GM12891 (cell line): ENCODE measurements at places on chromosomes 12 and 14.
A peak's percentile ranks its signal among the peaks of the same experiment; 100 is the strongest.

DNA sequence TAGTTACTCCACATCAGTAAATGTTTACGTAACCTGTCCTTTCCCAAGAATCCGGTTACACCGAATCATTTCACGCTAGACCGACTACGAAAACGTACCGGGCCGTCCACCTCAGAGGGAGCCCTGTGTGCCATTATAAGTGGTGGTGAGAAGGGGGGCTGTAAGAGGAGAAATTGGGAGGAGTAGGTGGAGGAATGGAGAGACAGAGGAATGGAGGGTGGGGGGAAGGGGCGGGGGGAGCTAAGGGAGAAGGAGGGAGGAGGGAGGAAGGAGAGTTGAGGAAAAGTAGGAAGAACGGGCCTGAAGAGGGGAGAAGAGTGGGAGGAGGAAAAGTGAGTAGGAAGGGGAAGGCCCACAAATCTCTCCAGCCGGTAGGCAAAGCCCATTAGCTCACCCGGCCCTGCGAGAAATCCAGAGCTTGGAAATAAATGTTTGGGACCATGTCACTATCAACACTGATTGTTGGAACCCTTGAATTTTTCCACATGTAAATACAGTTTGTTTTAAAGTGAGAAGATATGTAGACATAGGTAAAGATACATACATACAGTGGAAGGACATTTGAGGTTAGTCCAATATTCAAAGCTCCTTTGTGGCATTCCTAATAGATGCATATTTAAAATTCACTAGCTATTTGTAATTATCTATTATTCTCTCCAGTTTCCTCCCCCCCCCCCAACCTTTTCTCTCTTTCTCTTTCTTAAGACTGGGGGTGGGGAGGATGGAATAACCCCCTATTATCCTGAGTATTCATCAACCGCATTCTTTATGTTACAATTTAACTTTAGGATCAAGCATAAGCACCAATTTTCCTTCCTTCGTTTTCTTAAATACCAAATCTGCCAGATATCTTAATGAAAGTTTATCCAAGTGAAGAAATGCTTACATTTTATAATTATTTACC is 2.1 kb upstream of the FOXG1 start:
- DNase-seq, result no peak

GRCh38 chr14:75711105-75711795 is 50.2 kb downstream of the TTLL5 start:
- peak; percentile 14 for DNase-seq

GRCh38 chr12:106885026-106885425 is 70.7 kb upstream of the TMEM263 start:
- DNase-seq, result no peak

DNA sequence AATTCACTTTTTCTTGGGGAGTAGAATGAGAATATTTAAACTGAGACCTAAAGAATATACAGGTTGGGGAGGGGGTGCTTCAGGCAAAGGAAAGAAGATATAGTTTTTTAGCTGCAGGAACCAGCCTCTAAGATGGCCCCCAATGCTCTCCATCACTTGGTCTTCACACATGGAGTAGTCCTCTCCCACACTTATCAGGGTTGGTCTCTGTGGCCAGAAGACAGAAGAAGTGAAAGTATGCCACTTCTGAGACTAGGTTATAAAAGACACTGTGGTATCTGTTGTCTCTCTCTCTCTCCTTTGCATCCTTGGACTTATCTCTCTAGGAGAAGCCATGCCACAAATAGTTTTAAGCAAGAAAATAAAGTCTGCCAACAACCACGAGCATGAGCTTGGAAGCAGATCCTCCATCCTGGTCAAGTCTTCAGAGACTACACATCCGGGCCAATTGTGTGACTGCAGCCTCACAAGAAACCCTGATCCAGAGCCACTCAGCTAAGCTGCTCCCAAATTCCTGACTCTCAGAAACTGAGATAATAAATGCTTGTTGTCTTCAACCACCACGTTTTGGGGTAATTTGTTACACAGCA is 18.0 kb downstream of the PUS7L start:
- DNase-seq, result no peak

GRCh38 chr14:50615056-50615455 is 53.0 kb downstream of the SAV1 start:
- no peak for DNase-seq

- no peak for DNase-seq
Observed at GRCh38 chr12:513446-513845, 53.7 kb downstream of the B4GALNT3 start.

GRCh38 chr14:42854061-42854460 is 1247.4 kb downstream of the LRFN5 start:
- no peak for DNase-seq

DNA sequence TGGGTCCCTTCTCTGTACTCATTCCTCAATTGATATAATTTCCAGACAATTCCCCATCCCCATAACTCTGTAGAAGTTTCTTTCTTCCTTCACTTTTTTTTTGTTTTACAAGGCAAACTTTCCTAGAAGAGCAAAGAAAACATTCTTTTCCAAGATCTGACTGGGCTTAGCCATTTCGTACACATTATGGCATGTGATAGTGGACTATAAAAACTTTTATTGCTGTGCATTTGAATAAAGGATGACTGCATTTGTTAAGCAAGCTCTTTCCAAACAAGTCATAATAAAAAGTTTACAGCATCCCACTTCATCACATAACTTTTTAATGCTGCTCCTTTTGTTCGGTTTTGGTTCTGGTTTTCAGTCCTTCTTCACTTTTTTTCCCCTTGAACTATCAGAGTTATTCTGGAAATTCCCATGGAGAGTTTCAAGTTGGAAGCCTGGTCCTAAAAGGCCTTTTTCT is 231.0 kb upstream of the HMGA2 start:
- no peak for DNase-seq

DNA sequence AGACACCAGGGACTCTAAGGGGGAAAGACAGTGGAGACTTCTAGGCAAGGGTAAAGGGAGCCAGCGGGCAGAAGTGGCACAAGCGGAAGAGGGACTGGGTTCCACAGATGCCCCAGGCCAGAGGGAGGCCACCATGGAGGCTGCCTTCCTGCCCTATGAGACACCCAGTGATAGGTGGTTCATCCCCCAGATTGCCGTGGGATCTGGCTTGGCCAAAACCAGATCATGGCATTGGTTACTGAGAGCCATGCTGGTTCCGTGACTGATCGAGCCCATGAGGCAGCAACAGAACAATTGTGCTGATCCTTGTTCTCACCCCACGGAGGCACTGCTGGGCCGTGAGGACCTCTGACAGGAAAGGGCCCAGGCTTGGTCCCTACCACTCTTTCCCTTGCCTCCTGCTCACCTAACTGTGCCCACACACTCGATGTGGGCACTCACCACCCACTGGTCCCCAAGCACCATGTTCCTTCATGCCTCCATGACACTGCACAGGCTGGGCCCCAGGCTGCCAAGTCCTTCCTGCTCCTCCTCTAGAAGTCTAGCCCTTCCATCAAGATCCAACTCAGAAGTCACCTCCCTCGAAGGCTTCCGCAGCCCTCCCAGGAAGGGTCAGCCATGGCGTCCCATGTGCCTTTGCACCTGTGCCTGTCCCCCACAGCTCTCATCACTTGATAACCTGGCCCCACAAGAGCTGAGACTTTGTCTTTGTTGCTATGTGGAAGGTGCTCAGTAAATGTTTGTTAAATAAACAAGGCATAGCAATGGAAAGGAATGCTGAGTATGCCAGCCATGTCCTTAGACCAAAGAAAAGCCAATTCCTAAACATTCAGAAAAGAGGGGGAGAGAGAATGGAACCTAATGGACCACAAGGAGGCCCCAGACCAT is 7.3 kb downstream of the KRT79 start:
- no peak for DNase-seq

GRCh38 chr12:6080149-6081045 is 44.1 kb downstream of the VWF start:
- no peak for DNase-seq

DNA sequence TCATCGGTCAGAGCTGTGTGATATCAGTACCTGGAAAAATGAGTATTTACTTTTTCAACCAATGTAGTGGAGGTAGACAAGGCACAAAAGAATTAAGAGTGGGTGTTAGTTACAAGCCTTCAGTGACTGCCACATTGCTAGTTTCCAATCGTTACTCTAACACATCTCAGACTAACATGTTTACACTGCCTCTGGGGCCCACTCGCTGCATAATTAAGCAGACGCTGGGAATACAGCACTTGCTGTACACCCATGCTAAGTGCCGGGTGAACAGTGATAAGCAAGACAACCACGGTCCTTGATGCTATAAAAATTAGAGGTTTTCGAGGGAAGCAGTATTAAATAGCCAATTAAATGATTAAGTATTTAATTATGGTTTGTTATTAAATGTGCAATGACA is 1147.6 kb downstream of the AACS start:
- no peak for DNase-seq

DNA sequence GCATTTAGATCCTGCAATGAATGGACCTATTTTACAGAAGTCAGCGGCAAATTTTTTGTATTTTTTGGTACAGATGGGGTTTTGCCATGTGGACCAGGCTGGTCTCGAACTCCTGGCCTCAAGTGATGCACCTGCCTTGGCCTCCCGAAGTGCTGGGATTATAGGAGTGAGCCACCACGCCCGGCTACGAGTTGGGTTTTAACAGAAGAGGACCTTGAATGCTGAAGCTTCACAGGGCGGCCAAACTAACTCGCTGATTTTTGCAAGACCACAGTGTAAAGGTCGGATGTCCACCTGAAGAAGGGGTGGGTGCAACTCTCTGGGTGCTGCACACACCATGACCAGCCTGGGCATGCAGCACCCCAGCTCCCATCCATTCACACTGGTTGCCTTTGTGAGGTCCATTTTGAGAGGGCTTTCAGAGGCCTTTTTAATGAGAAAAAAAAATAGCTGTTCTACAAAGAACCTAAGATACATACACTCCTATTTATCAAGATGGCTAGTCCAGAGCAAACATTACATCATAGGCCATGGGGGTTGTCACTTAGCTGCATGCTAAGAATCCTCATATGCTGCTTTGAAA is 21.6 kb upstream of the CDK2AP1 start:
- no peak for DNase-seq

- no peak for DNase-seq
Observed at GRCh38 chr14:53278602-53279506, 125.7 kb upstream of the DDHD1 start.

DNA sequence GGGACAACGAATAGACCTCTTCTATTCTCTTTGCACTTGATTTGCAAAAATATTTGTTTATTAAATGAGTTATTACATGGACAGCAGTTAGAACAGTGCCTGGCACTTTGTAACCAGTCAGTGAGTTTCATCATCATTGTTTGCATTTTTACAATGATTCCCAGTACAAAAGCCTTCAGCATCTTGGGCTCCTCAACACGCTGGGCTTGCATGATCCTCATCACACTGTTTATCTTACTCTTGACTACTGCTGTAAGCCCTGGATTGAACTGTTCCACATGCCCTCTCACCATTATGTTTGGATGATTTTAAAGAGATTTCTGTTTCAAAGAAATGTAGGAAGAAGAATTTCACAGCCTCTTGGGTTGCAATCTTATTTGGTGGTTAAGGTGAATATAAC is 204.3 kb downstream of the PELI2 start:
- DNase-seq, result no peak

DNA sequence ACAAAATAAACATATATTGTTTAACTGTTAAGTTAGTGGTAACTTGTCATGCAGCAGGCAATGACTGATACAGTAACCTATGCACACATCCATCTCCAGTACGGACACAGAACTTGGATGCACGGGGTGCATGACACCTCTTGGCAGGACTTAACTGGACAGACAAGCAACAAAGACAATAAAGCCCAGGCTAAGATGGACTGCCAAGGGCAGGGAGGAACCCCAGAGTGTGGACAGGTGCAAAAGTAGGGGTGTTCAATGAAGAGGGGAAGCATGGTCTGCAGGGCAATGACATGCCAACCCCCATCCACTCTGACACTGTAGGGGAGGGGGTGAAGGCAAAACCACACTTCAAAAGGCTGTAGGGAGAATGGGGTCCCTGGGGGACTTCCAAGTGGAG is 11.7 kb downstream of the SSH1 start:
- DNase-seq, result no peak

GRCh38 chr12:122501489-122501989 is 807 bp upstream of the ZCCHC8 start:
- no peak for DNase-seq

- no peak for DNase-seq
Observed at GRCh38 chr14:85124631-85125290, 405.2 kb upstream of the FLRT2 start.

- DNase-seq, result no peak
Observed at GRCh38 chr12:126160912-126161311, 1095.7 kb downstream of the AACS start.

GRCh38 chr14:103552846-103553210 is 9.6 kb downstream of the BAG5 start:
- no peak for DNase-seq

DNA sequence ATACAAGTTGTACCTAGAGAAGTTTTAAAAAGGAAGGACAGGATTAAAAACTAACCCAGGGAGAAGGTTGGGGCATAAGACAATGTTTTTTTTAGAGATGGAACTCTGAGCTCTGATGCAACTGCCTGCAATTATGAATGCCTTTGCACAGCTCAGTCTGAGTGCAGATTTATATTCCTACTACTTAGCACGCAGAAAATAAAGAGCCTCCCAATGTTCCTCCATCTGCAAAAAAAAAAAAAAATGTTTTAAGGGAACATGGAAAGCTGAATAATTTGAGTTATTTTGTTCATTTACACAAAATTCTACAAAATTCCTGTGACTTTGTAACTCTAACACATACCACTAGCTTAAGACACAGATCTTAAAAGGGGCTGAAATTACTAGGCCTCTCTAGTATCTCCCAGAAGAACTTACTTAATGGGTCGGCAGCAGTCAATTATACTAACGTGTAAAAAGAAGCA is 15.7 kb downstream of the CLIP1 start:
- no peak for DNase-seq

DNA sequence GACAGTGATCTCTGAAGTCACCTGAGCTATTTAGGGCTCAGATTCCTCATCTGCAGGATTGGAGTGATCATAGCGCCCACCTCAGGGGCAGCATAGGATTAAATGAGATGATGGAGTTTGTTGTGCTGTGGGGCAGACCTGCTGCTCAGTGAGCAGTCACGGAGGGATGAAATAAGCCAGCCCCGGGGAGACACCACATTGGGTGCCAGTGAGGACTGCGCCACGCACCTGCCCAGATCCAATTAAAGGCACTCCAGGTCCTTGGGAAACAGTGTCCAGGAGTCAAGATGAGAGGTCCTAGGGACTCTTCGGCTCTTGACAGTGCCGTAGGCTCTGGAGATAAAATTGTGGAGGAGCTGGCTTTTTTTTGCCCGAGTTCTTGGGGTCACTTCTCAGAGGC is 166.2 kb downstream of the ADGRD1 start:
- DNase-seq, result no peak

- DNase-seq, result no peak
Observed at GRCh38 chr14:68577802-68578541, 214.9 kb downstream of the ZFP36L1 start.

DNA sequence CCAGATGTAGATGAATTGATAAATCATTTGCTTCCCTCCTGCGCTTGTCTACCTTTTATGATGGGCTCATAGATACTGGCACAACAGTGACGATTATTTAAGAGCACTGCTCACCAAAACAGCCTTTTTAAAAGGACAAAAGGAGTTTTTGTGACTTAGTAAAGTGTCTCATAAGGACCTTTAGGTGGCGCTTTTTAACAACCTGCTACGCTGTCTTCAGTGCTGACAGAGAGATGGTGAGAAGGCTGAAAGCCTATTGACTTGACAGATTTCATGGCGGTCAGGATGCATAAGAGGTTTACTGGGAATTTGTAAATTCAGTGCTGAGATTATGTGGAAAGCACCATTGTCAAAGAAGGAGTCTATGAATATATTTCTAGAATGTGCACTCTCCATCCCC is 87.6 kb downstream of the SLC15A5 start:
- no peak for DNase-seq

- no peak for DNase-seq
Observed at GRCh38 chr14:24879661-24880386, 170.1 kb downstream of the STXBP6 start.
